ENCODE measurements at places on chromosomes 16 and 17.
A peak's percentile ranks its signal among the peaks of the same experiment; 100 is the strongest.

- no peak for DNase-seq
Measured at GRCh38 chr17:40071313-40072039, 8.7 kb downstream of the THRA start.

- no peak for DNase-seq
Measured at GRCh38 chr17:81012574-81013447, 21.2 kb downstream of the CHMP6 start.

GRCh38 chr16:71769222-71769621 is 39.4 kb downstream of the AP1G1 start:
- no peak for DNase-seq

DNA sequence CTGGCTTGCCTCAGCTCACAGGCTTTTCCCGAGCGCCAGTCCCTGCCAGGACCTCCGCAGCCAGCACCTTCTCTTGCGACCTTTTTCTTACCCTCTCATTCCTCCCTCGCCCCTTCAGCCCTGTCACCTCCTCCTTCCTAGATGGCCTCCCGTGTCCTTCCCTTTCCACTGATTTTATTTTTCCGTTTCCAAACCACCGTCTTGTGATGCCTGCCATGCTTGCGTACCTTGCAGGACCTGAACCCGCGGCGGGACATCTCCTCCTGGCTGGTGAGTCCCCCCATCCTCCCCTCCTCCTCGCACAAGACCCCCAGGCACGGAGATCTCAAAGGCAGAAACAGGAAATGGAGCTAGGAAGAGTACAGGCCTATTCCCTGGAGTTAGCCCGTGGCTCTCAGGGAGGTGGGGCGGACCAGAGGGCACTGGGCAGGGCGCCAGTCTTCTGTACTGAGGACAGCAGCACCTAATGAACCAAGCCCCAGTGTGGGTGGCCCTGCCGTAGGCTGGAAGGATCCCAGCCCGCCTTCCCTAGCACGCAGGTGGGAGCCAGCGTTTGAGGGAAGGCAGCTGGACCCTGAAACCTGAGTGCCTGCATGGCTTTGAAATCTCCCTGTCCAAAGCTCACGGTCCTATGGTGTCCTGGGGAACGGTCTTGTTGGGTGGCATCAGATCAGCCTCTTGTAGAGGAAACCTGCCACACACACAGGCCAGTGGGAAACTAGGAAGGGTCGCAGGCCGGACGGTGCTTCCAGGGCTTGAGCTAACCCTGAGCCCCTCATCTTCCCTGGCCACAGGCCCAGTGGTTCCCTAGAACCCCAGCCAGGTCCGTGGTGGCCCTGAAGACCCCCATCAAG is 612 bp downstream of the CISD3 start:
- peak; percentile 69 for DNase-seq

DNA sequence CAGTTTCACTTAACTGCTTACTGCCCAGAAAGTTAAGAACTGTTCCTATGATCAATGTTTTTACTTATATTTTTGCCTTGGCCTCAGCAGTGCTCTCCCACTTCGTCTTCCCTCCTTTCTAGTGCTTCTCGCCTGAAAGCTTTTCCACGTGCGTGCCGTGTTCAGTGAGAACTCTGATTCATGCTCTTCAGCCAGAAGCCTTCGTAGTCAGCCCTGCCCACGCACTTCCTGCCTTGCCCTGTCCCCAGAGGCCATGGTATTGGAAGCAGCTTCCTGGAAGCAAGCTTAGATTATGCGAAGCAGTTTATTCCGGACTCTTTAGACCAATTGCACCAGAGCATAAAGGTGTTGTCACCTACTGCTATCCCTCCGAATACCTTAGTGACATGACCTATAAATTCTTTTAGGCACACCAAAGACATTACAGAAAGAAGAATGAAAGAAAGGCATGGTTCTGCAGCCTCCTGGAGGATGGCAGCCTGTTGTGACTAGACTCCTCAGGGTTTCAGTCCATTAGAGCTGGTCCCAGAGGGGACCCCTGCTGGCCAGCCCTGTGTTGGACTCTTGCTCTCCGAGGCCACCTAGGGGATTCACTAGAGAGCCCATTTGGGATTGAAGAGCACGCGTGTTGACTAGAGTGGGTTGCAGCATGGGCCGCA is 105.2 kb downstream of the RPTOR start:
- DNase-seq = peak; percentile 93

GRCh38 chr16:9874219-9874618 is 308.0 kb downstream of the GRIN2A start:
- DNase-seq = no peak

DNA sequence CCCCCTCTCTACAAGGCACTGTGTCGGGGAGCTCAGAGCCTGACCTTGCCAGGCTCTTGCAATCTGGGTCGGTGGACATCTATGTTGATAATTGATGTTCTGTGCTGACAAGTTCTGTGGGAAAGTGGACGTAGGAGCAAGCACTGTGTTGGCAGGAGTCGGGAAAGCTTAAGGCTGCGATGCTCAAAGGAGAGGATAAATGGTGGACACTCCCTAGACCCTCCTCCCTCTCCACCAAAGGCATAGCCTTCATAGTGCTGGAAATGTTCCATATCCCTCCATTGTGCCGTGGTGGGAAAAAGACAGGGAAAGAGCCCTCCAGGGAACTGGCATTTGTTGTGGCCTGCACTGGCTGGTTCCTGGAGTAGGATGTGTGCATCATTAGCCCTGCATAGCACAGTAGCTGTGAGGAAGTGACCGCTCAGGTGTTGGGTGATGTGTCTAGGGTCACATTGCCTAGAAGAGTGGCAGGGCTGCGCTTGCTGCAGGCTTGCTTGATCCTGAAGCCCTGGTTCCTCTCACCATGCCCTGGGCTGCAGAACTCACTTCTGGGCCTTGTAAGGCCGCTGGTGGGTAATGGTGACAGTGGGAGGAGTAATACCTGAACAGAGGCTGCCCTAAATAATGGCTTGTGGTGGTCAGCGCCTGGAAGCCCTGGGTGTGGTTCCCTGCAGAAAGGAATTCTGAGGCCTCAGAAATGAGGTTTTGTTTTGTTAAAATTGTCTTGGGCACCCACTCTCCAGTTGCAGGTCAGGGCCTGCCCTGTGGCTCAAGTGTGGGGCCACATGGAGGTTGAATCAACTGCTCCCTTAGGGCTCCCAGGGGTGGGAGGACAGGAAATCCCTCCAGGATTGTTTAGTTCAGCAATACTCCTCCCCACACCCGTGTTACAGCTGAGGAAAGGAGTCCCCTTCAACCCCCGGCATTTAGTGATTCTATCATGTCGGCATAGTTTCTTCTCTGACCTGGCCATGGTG is 62.6 kb downstream of the KSR1 start:
- no peak for DNase-seq

GRCh38 chr16:82834151-82834815 is 207.5 kb downstream of the CDH13 start:
- DNase-seq = no peak

GRCh38 chr16:6528217-6528616 is 804.4 kb upstream of the RBFOX1 start:
- DNase-seq = no peak

- DNase-seq = no peak
Measured at GRCh38 chr17:65060631-65061254, 4.2 kb upstream of the GNA13 start.

- no peak for DNase-seq
Measured at GRCh38 chr16:50974438-50975036, 176.5 kb downstream of the SALL1 start.

- DNase-seq = no peak
Measured at GRCh38 chr17:80655608-80656007, 111.0 kb downstream of the RPTOR start.

DNA sequence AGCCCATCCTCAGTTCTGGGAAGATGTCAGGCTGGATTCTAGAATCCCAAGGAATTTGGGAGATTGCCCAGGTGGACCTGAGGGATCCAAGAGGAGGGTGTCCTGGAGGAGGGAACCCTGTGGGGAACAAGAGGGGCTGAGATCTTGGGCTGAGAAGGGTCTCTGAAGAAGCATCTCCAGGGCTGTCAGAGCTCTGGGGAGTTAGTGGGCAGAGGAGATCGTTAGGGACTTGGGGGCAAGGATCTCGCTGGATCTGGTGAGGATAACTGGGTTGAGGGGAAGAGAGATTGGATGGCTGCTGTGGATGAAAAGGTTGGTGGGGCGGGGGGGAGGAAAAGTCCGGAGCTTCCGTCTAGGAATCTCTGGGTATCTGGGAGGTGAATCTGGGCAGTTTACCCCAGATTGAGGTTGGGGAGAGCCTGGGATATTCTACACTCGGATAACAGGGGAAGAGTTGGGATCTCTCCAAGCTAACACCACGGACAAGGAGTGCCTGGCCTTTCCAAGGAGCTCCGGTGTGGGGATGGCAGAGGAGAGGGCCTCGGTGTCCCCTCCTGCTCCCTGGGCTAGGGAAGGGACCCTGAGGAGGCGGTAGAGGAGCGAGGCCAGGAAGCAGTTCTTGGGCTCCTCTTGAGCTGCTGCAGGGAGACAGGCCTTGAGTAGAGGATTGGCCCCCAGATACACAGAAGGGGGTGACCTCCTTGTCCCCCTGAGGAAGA is 1.7 kb downstream of the FBXL19 start:
- no peak for DNase-seq

- DNase-seq = peak; percentile 79
Measured at GRCh38 chr17:50037321-50038107, 18.4 kb upstream of the ITGA3 start.

GRCh38 chr17:40303708-40304551 is 5.0 kb upstream of the RARA start:
- no peak for DNase-seq

GRCh38 chr16:72857834-72858664 is 189.9 kb downstream of the ZFHX3 start:
- no peak for DNase-seq

DNA sequence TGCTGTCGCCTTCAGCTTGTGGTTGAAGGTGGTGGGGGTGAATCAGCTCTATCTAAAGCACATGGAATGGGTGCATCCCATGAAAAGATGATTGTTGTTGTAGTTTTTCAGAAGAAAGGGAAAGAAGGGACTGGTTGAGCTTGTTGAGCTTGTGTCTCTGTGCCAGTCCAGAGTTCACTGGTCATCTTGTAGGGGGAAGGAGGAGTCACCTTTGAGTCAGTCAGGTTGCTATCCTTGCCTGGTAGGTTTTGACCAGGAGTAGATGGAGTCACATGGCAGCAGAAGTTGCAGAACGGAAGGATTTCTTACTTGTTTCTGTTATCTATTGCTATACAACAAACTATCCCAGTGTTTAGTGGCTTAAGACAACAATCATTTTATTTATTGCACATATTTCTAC is 73.3 kb downstream of the PLCG2 start:
- DNase-seq = no peak

DNA sequence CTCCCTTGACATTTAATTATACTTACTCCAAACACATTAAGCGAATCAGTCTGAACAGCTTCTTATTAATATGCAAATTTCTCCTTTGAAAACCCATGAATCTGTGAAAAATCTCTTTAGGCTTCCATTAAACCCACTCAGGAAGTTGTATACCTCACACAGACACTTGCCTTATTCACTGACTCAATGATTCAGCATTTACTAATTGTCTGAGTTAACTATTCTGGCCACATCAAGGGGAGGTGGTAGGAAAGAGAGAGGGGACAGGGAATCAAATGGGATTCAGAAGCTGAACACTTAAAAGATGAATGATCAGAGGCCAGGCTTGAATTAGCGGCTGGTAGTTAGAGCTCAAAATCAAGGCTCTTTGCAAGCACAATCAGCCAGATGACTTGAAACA is 70.0 kb downstream of the HS3ST3A1 start:
- no peak for DNase-seq

DNA sequence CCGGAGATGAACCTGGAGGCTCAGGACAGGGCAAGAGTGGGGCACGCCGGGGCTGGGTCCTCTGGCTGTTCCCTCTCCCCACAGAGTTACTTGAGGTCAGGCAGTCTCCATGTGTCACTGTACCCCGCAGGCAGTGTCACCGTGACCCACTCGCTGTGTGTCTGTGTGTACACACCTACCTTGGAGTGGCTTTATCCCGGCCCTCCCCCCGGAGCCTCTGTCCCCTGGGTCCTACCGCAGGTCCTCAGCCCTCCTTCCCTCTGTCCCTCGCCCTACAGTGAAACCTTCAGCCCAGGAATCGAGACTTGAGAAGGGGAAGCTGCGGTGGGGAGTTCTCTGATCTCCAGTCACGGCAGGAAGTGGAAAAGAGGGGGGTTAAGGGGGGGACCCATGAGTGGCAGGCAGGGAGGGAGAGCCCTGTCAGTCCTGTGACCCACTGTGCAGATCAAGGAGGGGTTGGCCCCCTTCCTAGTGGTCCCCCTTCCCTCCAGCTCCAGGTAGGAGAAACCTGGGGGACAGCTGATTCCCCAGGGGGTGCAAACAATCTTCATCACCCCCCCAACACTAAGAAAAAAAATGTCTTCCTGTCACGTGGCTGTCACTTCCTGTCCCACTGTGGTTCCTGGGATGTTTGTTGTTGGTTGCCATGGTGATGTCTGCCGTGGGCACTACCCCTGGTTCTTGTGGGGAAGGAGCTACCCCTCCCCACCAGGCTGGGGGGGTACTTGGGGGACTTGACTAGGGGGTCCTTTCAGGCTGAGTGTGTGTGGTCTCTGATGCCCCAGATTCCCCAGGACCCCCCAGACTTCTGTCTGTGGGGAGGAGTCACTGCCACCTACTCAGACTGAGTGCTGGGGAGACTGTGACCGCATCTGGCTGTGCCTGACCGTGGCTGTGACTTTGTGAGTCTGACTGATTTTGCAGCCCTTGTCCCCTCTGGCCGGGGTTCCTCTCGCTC is 13.7 kb downstream of the RARA start:
- peak; percentile 80 for DNase-seq

DNA sequence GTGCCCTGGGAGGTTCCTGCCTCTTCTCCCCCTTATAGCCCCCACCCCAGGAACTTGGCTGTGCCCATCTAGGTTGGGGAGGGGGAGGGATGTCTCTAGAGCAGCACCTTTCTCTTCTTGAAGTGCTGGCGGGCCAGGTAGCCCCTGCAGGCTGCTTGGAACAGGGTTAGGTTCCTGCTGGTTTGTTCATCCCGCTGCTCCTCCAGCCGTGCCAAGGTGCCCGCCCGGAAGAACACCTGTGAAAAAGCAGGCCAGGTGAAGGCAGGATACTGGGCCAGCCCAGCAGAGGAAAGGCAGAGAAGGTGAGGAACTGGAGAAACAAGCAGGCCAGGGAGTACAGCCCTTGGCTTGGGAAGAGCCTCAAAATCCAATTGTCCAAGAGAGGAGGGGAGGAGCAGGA is 56.6 kb downstream of the PIPOX start:
- DNase-seq = no peak

- DNase-seq = no peak
Measured at GRCh38 chr17:27631411-27631760, 398 bp downstream of the LGALS9 start.

DNA sequence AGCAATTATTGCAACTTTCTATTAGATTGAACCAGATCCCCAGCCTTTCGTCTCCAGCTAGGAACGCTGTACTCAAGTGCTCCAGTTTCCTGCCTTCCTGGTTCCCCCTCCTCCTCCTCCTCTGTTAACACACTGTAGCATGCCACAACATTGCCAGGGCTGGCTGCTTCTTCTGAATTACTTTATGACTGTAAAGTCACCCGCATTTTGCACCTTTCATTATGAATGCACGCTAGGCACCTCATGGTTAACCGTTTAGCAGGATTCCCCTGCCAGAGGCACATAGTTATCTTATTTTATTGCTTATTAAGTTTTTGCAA is 4.5 kb downstream of the ZNF423 start:
- no peak for DNase-seq

GRCh38 chr17:15332338-15332737 is 9.1 kb downstream of the TEKT3 start:
- DNase-seq = no peak

- no peak for DNase-seq
Measured at GRCh38 chr17:63629627-63630026, 7.4 kb downstream of the MAP3K3 start.
